ENCODE measurements at places on chromosomes 5 and 9.

- no peaks in the 10 kb centered on the region for H3K4me1 ChIP-seq
- H3K36me3 ChIP-seq, result no peaks in the 10 kb centered on the region
- H3K4me3 ChIP-seq, result no peak overlapping the region
- no peak for DNase-seq
- no peaks in the 10 kb centered on the region for H3K27me3 ChIP-seq
Measured at GRCh38 chr5:17316970-17317459, 99.6 kb downstream of the BASP1 start.

DNA sequence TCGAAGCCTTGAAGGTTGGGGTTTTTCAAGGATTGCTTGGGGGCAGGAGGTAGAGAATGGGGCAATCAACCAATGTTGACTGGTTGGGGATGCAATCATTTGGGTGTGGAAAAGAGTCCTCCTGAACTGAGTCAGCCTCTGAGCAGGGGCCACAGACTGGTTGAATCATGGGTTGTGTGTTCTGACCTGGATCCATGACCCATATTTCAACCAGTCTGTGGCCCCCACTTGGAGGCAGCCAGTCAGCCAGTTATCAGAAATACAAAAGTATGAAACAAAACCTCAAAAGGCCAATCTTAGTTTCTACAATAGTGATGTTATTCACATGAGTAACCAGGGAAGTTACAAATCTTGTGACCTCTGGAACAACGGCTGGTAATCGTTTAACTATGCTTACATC is 81.4 kb upstream of the RANBP6 start:
- DNase-seq, result no peak
- no peak overlapping the region for H3K4me3 ChIP-seq
- H3K27ac ChIP-seq, result no peak overlapping the region
- H3K27me3 ChIP-seq, result peaks cover 14% of the 10 kb centered on the region
- H3K4me1 ChIP-seq, result no peaks in the 10 kb centered on the region

DNA sequence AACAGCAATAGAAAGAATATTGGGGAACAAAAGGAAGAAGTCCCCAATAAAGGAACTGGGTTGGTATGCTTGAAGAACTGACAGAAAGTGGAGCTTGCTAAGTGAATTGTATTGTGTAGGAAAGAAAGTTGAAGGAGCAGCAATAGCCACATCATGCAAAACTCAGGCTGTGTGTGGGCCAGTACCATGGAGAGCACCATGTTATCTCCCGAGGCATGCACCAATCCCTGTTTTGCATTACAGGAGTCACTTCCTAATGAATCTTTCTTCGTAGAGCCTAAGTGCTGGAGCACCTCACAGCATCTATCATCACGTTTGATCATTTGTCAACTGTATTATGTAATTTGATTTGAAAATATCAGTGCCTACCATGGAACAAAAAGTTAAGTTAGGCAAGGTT is 137.7 kb upstream of the NMUR2 start:
- no peaks in the 10 kb centered on the region for H3K4me1 ChIP-seq
- H3K4me3 ChIP-seq, result no peak overlapping the region
- H3K27me3 ChIP-seq, result peaks cover 6% of the 10 kb centered on the region

GRCh38 chr5:53884844-53885243 is 324.4 kb downstream of the NDUFS4 start:
- DNase-seq, result no peak
- H3K27ac ChIP-seq, result no peak overlapping the region
- no peaks in the 10 kb centered on the region for H3K27me3 ChIP-seq

DNA sequence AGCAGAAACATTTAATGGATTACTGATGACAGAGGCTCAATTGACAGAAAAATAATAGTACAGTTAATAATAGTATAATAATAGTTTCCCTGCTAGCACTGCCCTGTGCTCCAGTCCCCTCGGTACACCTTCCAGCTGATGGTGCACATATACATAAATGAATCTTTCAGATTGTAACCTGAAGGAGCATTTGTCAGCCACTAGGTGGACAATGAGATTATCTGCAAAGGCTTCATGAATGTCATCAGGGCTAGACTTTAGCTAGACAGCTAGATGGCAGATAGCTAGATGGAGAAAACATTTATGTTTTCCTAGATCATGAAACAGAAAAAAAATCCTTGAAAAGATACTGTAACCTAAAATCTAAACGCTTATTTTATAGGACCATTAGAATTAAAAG is 304.4 kb upstream of the SMC2 start:
- peaks cover 5% of the 10 kb centered on the region for H3K36me3 ChIP-seq
- H3K4me1 ChIP-seq, result no peaks in the 10 kb centered on the region
- no peak overlapping the region for H3K4me3 ChIP-seq
- no peaks in the 10 kb centered on the region for H3K27me3 ChIP-seq

GRCh38 chr9:93580654-93581380 is 4.4 kb downstream of the PHF2 start:
- no peak overlapping the region for H3K4me3 ChIP-seq
- H3K4me1 ChIP-seq, result peaks cover 28% of the 10 kb centered on the region
- H3K27ac ChIP-seq, result peak overlapping the region; percentile 21
- no peaks in the 10 kb centered on the region for H3K27me3 ChIP-seq
- H3K36me3 ChIP-seq, result peaks cover 3% of the 10 kb centered on the region

DNA sequence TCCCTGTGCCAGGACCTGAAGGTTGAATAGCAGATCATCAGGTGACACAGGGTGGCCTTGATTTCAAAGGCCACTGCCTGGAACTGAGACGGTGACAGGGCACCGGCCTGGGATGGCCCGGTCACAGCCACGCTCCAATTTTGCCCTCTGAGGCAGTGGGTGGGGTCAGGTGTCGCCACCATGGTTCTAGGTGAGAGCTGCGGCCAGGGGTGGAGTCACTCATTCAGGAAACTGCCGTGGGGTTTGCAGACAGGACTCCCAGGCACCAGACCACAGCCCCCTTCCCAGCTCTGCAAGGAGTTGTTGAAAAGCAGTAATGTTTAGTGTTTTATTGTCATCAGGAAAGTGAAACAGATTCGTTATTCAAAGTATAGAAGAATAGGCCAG is 17.3 kb upstream of the RNU6ATAC start:
- no peaks in the 10 kb centered on the region for H3K36me3 ChIP-seq
- peaks cover 3% of the 10 kb centered on the region for H3K27me3 ChIP-seq
- no peak overlapping the region for H3K4me3 ChIP-seq
- H3K4me1 ChIP-seq, result peaks cover 41% of the 10 kb centered on the region
- H3K27ac ChIP-seq, result no peak overlapping the region

DNA sequence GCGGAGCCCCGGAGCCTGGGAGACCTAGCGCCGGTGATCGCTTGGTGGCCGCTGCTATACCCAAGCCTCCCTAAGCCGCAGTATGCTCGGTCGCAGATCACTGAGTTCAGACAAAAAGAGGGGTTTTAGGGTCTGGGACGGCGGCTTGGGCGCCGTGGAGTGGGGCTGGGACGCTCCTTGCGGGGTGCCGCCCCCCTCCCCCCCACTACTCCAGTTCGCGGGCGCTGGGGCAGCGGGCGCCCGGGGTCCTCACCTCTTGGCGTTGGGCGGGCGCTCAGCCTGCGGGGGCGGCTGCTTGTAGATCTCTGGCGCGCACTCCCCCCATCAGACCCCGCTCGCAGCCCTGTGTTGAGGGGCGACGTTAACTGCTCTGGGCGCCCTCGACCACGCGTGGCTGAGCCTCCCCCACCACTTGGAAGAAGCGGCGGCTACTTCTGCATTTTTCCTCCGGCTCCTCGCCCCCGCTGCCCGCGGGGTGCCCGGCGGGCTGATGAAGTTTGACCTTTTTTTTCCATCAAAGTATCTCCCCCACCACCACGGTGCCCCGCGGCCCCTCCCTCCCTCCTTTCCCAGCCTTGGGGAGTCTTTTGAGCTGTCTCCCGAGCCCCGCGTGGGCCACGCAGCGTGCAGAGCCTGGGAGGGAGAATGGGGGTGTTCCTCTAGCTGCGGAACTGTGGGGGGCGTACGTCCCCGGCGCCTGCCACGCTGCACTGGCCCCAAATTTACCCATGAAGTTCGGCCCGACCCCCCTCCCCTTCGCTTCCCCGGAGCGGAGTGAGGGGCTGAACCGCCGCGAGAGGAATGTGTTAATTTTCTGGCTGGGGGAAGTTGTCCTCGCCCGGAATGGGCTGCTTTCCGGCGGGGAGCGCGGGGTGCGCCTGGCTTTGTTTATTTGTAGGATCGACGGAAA is 1.2 kb downstream of the CXXC5 start:
- H3K4me1 ChIP-seq, result peaks cover 59% of the 10 kb centered on the region
- H3K36me3 ChIP-seq, result no peaks in the 10 kb centered on the region
- H3K4me3 ChIP-seq, result peak overlapping the region; percentile 93

- H3K4me3 ChIP-seq, result no peak overlapping the region
- no peak overlapping the region for H3K27ac ChIP-seq
- DNase-seq, result no peak
- H3K4me1 ChIP-seq, result peaks cover 2% of the 10 kb centered on the region
- H3K36me3 ChIP-seq, result peaks cover 6% of the 10 kb centered on the region
Measured at GRCh38 chr9:92638621-92639101, 31.3 kb downstream of the IPPK start.

DNA sequence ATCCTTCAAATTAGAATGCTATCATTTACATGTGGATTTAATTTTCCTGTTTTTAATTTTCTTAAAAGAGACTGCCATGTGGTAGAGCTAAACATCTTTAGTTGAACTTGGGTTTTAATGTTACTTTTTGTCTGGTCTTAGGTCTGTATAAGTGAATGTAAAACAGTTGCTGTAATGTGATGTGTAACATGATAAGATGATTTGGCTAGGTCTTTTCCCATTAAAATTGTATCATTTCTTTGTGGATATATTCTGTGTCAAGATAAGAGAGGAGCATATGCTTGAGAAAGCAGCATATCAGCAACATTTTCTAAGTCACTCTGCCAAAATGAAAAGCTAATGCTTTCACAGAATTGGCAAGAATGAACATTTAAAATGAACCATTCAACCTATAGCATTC is 18.5 kb downstream of the TMEM167A start:
- peaks cover 6% of the 10 kb centered on the region for H3K4me1 ChIP-seq
- DNase-seq, result no peak
- H3K27me3 ChIP-seq, result no peaks in the 10 kb centered on the region
- H3K36me3 ChIP-seq, result peaks cover 11% of the 10 kb centered on the region
- H3K27ac ChIP-seq, result no peak overlapping the region
- no peak overlapping the region for H3K4me3 ChIP-seq

GRCh38 chr5:142472306-142472951 is 147.6 kb upstream of the SPRY4 start:
- H3K27me3 ChIP-seq, result no peaks in the 10 kb centered on the region
- H3K36me3 ChIP-seq, result no peaks in the 10 kb centered on the region
- no peak for DNase-seq
- no peak overlapping the region for H3K4me3 ChIP-seq

Measured in naive thymus-derived CD8-positive, alpha-beta T cell (primary cell).